Activated T-helper 2 cell treated with anti-CD3 and anti-CD28 coated beads, Interferon-gamma antibody, Interleukin-2, Interleukin-4, amounts not matched to agents 10 μg/mL and 5 μg/mL and 100 μg/mL, durations not matched to agents 14 hours and 24 hours and 36 hours (primary cell): ENCODE measurements at places on chromosomes 4 and X. TPM values are rescaled to one million over a fixed set of nuclear protein-coding genes. Genes with fewer than 3 reads are reported as not detected.

DNA sequence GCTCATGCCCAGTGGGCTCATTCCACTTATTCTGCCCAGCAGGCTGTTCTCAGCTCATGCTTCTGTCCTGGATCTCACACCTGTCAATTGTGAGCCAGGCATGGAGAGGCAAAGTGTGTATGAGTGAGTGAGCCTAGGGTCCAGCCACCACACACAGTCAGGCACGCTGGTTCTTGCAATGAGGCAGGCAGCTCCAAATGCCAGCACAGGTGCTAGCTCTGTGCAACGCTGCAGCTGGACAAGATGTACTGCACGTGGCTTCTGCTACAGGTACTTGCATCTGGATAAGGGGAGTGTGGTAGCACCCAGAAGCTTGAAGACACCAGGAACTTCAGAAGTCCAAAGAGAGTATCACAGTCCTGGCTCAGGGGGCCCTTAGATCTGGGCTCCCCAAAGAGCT is 1249.4 kb upstream of the IGFBP7 start:
- no peaks in the 10 kb centered on the region for H3K27me3 ChIP-seq
- no peak for DNase-seq
- no peak overlapping the region for H3K27ac ChIP-seq
- H3K4me3 ChIP-seq = no peak overlapping the region
- H3K4me1 ChIP-seq = no peaks in the 10 kb centered on the region

DNA sequence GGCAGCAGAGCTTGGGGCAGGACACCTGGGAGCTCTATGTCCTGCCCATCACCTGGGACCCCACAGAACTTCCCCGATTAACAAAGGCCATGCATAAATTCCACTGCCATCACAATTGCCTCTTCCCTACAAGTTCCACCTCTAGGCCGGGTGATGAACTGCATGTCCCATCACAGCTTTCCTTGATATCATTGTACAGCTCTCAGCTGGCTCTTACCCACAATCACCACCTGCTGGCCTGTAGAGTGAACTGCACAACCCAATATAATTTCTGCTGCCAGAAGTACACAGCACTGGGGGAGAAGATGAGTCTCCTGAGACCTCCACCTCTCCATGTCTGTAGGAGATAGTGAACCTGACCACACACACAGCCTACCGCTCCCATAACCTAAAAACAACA is 285.0 kb upstream of the AADAT start:
- no peaks in the 10 kb centered on the region for H3K27me3 ChIP-seq
- H3K36me3 ChIP-seq = no peaks in the 10 kb centered on the region
- no peak overlapping the region for H3K4me3 ChIP-seq
- no peak for DNase-seq

- H3K27ac ChIP-seq = no peak overlapping the region
- DNase-seq = no peak
- H3K27me3 ChIP-seq = no peaks in the 10 kb centered on the region
- H3K36me3 ChIP-seq = peaks cover 8% of the 10 kb centered on the region
- H3K4me3 ChIP-seq = no peak overlapping the region
Observed at GRCh38 chr4:146261041-146261440, 46.7 kb downstream of the REELD1 start.

LNX1 gene
- total RNA-seq = not detected in 2 replicates

PCDH10 gene
- total RNA-seq = 0.09 TPM in 1 of 2 replicates, not detected in the other

TSPAN6 gene
- not detected in 2 replicates for total RNA-seq
